ENCODE measurements at places on chromosomes 13 and 19.

DNA sequence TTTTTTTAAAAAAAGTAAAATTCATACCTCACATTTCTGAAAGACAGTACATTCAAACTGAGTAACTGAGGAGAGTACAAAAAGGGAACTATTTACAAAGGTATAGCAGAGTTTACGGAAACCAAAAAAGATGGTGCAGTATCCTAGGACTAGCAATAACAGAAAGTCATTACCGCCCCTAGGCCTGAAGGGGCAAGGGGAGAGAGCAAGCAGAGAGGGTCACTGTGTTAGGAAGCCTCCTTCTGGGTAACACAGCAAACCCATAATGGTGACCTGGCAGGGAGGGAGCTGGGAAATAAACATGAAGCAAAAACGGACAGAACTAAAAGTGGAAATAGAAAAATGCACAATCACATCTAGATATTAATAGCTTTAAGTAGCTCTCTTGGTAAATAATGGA is 8.2 kb downstream of the VWA8 start:
- DNase-seq, result no peak

DNA sequence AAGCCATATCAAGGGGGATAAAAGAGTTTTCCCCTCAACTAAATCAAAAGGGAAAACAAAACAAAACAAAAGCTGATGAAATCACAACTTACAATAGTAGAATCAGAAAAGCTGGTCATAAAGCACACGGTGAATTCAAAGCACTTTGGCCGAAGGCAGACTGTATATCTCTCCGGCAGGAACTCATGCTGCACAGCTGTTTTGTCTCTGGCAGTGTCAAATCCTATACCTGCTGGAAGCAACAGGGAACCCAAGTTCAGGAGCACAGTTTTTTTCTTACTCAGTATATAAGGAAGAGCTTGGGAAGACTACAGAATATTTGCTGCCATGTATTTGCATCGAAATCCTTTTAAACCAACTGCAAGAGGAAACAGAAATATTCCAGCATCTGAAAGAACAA is 213.7 kb downstream of the RFC3 start:
- DNase-seq, result no peak

DNA sequence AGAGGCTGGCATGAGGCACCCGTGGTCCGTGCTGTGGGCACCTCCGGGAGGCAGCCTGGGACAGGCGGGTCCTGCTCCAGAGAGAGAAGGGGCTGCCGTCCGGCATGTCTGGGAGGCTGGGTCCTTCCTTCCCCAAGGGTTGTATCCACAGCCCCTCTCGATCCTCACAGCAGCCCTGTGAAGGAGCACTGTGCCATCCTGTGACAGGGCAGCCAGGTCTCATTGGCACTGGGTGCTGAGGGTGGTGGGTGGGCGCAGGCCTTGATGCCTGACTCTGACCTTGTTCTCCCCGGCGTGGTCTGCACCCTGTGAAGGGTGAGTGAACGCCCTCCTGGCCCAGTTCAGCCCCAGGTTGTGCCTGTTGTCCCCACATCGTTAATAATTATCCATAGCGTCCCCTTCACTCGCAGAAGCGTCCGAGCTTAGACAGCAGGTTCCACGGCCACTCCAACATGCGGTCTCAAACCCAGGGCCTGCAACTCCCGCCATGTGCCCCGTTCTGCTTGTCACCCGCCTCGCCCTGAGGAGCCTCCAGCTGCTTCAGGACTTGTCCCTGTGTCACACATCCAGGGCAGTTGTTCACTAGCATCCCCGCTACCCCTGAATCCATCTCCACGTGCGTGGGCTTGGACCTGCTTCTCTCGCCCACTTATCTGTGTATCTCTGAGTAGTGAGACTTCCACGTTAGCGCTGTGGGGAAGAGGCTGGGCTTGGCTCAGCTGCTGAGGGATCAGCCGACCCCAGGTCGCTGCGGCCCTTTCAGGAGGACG is 10.6 kb downstream of the ATP11A start:
- no peak for DNase-seq

GRCh38 chr19:7326105-7326877 is 22.4 kb upstream of the ARHGEF18 start:
- no peak for DNase-seq

DNA sequence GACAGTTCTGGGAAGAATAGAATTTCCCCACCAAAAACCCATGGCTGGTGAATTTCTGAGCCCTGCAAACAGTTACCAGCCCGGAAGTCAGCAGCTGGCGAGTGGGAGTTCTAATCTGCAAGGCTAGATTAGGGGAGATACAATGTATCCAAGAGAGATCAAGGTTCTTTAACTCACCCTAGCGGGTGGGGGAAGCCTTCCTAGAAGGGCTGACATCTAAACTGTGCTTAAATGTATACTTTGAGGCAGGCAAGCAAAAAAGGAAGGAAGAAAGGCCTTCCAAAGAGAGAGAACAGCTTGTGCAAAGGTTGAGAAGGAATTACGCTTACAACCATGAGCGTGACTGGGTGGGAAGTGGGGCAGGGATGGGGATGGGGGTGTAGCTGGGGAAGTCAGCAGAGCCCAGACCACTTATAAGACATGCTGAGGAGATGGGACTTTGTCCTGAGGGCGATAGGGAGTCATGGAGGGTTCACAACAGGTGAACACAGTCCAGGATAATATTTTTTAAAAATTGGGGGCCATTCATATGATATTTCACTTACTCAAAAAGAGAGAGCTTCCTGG is 20.8 kb upstream of the ZNRF4 start:
- DNase-seq, result no peak

DNA sequence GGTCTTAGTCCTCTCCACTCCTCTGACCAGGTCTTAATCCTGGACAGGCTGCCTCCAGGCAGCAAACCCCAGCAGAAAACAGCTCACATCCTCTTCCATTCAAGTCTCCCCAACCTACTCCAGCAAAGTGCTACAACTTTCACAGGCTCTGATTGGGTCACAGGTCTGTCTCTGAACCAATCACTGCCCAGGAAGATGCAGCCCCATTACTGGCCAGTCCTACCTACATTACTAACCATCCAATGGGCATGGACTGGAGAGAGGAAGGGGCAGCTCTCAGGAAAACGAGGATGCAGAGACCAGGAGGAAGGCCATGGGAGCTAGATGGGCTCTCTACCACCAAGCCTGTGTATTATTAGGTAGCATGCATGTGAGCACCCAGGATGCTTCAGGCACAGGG is 12.2 kb downstream of the MED26 start:
- DNase-seq, result no peak
